ENCODE measurements at places on chromosomes 16 and 17.

GRCh38 chr16:20221208-20221607 lies 106.1 kb downstream of the GP2 start:
- DNase-seq = no peak

GRCh38 chr16:4317532-4318450 lies 1.9 kb downstream of the GLIS2 start:
- DNase-seq = no peak

GRCh38 chr17:10119203-10120108 lies 79.0 kb downstream of the GAS7 start:
- peak; percentile 33 for DNase-seq

DNA sequence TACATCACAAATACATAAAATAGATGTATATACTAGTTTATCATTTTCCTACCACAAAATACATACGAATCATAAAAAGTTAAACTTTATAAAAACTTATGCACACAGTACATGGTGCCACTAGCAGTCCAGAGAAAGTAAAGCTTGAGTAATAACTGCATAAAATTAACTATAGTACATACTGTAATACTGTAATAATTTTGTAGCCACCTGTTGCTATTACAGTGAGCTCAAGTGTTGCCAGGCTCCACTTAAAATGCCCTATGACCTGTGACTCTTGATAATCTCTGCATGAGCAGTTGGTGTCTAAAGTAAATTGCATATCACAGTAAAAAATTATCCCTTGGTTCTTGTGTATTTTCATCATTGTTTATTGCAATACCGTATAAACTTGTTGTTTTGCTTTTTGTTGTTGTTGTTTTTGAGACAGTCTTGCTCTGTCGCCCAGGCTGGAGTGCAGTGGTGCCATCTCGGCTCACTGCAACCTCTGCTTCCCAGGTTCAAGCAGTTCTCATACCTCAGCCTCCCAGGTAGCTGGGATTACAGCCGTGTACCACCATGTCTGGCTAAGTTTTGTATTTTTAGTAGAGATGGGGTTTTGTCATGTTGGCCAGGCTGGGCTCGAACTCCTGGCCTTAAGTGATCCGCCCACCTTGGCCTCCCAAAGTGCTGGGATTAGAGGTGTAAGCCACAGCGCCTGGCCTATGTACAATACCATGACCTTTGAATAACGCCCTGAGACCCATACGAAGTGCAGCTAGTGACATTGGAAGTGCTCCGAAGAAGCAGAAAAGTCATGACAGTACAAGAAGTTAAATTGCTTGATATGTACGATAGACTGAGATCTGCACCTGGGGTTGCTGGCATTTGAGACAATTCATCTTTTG lies 6.6 kb downstream of the LUC7L3 start:
- no peak for DNase-seq

GRCh38 chr16:23163921-23164320 lies 14.7 kb upstream of the USP31 start:
- no peak for DNase-seq

DNA sequence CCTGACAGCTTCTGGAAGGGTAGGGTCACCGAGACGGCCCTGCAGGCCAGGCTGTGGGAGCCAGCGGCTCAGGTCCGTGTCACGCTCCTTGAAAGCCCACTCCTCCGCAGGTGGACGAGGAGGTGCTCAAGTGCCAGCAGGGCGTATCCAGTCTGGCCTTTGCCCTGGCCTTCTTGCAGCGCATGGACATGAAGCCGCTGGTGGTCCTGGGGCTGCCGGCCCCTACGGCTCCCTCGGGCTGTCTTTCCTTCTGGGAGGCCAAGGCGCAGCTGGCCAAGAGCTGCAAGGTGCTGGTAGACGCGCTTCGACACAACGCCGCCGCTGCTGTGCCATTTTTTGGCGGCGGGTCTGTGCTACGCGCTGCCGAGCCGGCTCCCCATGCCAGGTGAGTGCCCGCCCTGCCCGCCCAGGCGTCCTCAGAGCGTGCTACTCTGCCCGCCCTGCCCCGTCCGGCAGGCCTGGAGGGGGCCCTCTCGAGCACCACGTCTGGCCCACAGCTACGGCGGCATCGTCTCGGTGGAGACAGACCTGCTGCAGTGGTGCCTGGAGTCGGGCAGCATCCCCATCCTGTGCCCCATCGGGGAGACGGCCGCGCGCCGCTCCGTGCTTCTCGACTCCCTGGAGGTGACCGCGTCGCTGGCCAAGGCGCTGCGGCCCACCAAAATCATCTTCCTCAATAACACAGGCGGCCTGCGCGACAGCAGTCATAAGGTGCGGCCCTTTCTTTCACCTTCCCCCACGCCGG lies 1.3 kb downstream of the NAGS start:
- peak; percentile 49 for DNase-seq

DNA sequence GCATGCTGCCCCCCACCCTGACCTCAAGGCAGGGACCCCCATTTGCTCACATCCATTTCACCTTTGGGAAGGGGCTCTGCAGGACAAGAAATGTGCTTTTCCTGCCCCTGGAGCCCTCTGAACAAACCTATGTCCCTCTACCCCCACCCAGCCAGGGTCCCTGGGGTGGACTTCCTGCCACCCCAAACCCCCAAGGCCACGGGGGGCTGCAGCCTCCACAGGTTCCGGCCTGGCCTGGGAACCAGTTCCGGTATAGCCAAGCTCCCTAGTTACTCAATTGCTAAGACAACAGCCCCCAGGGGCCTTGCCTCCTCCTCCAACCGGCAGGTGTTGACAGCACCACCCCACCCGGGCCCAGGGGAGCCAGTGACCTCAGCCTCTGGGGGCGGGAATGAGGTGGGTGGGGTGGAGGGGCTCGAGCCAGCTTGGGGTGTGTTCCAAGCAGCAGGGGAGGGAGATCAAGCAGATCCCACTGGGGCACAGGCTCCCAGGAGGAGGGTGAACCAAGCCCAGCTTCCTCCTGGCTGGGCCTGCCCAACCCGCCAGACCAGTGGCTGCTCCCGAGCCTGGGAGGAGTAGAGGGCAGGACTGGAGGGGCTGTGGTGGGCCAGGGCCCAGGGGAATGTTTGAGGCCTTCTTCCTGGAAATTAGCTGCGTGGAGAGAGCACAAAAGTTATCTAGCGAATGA lies 6.6 kb downstream of the PNMT start:
- no peak for DNase-seq

- peak; percentile 65 for DNase-seq
Observed at GRCh38 chr16:31458073-31458843, 1.0 kb upstream of the ARMC5 start.

DNA sequence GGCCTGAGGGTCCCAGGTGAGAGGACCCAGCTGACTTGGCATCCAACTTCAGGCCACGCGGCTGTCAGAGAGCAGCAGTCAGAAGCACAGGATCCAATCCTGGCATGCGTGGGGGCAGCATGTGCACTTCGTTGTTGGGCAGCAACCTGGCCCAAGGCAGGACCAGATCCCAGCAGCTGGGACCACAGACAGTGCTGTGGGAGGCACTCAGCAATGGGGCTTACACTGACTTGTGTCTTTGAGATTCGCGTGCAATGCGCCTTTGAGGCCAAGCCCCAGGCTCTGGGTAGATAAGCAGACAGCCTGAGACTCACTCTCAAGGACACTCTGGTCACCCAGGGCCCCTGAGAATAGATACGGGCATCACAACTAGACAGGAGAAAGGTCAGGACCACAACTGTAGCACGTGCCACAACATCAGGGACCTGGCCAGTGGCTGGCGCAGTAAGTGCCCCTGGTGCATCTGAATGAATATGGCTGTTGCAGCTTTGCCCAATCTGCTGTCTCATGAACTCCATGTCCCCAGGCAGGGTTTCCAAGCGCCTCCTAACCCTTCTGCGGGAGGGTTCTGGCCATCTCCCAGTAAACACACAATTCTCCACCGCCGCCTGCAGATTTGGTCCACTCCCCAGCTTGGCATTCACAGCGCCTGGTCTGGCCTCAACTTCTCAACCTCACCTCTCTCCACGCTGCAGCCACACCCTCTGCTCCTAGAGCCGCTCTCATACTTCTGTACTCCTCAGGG lies 3.2 kb downstream of the PAM16 start:
- no peak for DNase-seq

DNA sequence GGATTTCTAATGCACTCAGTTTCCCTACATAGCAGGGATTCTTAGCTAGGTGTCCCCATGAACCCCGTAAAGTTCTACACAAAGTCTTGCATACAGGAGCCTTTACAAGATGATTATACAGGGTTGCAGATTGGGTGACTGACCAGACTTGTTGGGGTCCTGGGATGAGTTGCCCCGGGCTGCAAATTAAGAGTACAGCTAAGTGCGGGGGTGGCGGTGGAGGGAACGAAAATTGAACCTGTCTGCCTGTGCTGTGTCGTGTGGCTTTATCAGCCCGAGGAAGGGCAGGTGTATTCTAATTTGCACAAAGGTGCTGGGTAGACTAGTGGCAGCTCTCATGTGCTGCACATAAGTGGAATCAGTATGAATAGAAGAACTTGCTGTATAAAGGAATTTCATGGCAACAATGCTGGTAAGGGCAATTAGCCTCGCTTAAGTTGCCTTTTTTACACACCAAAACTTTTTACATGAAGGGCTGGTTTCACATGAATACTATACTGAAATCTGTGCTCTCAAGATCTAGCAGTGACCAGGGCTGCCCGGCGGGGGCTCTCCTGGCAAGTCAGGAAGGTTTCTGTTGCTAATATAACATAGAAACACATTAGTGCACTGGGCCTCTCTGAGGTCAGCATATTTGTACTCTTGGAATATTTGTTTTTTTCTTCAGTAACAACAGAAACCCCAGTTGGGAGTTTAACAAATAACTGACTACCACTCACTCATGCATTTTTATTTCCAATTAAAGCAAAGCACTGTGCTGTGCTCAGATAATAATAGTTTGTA lies 50.7 kb downstream of the ADCY7 start:
- DNase-seq = no peak

GRCh38 chr17:75505640-75506039 lies 9.7 kb downstream of the CASKIN2 start:
- no peak for DNase-seq

DNA sequence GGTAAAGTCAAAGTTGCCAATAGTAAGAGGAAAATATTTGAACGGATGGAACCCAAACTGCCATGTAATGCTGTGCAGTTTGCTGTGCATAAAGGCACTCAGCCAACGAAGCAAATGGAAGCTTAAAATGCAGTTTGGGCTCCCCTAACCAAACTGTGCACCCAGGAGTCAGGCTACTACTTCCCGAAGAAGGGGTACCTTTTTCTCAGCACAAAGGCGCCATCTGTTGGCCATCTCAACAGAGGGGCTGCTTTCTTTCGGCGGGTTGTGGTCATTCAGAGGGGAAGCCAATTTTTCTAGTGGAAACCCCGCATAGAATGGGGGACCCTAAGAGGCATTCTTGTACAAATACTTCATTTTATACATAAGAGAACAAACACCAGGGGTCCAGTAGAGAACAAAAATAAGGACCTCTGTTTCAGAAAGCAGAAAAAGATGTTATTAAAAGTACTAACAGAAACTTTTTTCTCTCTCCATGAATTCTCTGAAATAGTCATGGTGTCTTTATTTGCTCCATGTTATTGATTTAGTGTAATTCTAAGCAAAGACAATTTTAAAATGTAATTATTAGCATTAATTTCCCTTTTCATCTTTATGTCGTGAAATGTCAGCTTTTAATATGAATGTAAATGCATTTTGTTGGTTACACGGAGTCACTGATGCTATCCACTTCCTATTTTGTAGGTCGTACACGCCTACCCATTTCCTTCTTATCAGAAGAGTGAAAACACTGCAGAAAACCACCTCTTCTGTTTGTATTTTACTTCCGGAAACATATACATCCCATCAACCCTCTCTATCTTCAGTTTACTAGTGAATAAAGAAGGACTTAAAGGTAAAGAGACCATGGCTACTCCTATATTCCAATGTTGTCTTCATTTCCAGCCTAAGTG lies 453.3 kb downstream of the KCNJ2 start:
- DNase-seq = no peak

DNA sequence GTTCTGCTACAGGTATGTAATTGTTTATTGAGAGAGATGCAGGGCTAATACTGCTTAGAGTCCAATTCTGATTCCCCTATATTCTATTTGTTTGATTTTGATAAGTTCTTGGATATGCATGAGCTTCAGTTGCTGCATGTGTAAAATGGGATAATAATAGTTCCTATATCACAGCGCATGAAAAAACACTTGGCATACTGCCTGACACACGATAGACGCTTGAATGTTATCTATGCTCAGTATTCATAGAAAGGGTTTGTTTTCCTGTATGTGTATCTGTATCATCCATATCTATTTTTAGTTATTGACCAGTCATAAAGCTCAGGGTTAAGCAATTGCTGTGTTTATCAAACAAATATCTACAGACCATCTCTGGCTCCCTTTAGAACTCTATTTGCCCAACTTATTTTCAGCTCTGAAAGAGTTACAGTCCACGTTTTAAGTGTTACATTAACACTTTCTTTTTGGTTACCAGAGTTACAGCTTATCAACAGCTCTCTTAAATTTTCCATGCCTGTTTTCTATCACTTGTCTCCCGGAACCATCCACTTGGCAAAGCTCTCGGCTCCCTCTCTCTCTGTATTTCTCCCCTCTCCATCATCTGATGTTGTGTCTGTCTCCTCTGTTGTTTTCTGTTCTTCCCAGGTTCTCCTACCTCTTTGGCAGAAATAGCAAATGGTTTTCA lies 334.8 kb downstream of the CBLN1 start:
- no peak for DNase-seq

DNA sequence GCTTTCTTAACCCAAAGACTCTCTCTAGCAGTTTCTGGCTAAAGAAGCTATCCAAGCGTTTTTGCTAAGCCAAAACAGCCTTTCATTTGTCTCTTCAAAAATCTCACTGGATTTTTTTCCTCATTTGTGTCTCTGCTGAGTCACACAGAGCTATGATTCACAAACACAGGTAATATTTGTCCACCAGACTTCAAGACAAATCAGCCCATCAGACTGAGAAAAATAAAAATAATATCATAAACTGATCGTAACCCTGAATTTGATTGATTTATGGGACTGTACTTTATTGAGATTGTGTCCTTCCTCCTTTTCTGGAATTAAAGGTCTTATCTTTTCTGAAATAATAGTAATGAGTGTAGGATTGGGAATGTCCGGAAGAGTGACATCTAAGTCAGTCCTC lies 25.8 kb downstream of the TRIM16 start:
- no peak for DNase-seq

DNA sequence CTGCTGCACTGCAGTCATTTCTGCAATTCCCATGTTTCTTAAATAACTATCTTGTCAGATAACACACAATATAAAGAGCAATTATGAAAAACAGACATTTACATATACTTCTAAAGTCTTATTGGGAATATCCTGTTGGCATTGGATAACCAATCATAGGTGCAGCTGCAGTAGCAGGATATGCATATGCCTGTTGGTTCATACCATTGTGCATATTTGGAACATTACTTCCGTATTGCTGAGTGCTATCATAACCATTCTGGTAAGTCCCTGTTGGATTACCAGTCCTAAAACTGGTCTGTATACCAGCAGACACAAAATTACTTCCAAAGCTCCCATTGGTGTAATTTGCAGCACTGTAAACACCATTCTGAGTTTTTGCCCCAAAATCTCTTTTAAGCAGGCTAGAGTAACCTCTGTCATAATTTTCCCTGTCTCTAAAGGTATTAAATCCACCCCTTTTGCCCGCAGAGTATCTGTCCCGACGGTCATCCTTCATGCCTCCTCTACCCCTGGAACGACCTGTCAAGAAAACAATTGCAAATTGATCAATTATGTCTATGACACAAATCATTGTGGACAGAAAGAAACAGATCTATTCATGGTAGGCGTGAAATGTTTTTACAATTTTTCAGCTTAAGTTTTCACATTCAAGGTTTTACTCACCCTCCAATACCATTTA lies 3.1 kb upstream of the POLG2 start:
- DNase-seq = peak; percentile 26

All from CD4-positive, alpha-beta T cell treated with Interleukin-10 for 1 hour (primary cell).